Stimulated activated CD4-positive, alpha-beta T cell treated with anti-CD3 and anti-CD28 coated beads, Interleukin-1b, Interleukin-23, amount 100 ng/mL, for 24 hours (primary cell): ENCODE measurements at places on chromosomes 1 and 21.

DNA sequence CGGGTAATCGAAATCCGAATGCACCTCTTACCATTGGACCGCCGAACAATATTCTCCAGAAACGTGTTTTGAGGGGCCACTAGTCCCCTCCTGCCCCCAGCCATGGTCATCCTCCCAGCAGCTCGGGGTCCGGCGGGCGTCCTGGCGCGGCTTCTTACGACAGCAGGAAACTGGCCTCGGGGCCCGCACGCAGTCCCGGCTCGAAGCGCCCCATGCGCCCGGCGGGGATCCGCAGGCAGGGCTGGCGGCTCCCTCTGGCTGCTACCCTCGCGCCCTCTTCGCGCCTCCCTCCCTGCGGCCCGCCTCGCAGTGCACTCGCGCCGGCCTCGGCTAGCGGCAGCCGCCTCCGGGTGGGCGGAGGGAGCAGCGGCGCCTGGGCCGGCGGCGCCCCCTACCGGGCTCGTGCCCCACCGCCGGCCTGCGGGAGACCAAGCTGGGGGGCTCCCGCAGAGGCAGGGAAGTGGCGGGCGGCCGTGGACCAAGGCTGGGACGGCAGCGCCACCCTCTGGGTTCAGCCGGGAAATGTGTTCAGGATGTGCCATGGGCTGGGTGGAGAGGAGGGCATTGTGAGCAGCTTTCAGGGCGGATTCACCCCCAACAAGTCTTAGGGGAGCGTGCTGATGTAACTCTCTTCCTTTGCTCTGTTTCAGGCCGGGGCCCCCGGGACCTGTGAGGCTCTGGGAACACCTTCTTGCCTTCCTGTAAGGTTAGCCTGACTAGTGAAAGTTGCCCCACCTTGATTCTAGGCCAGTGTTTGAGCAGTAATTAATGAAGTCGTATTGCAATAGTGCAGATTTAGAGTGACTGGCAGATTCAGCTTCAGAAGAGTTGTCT, at the start of gene KCNH1:
Gene KCNH1 (minus strand): TSS at position 313 of the 834 bp plus-strand sequence. CDS start 203 bp downstream, at position 110.
- peak; percentile 60 for DNase-seq

DNA sequence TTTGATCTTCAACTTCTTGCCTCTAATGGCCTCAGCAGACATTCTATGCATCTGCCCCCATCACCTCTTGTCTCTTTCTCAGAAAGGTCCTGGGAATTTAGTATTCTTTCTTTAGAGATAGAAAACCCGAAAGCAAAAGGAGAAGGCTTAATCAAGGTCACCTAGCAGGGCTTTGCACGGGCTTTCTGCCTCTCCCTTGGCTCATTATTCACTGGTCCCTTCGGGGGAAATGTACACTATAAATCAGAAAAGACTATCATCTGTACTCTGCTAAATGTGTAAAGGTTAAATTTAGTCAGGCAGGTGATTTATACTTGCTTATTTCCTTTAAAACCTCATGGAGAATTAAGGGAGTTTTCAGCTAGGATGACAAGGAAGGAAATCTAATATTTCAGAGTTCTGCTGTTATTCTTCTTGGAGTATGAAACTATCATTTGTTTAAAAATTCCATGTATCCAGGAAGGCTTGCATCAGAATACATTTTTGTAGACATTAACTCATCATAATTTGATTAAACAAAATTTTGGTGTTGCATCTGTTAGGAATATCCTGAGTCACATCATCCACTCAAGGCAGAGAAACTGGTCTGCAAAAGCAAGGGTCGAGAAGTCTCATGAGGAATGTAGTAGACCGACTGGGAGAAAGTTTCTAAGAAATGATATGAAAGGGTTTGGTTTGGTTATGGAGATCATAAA, 124.6 kb downstream of the GABPA start:
- DNase-seq: no peak

GRCh38 chr1:92583821-92584760, 97.4 kb upstream of the GFI1 start:
- no peak for DNase-seq

GRCh38 chr1:199959033-199959774, 68.3 kb upstream of the NR5A2 start:
- DNase-seq: no peak

DNA sequence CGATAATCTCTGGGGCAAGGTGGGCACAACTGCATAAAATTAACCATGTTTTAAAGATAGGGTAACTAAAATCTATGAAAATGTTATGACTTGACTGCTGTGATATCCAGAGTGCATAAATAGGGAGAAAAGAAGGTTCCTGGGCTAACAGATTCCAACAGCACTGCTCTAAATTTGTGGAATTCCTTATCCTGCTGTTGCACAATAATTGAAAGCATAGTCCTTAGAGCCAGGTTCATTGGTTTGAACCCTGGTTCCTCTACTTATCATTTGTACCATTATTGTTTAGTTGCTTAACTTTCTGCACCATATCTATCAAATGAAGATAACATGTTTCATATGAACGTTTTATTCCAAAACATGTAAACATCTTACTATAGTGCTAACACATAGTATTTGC, 219.0 kb downstream of the NUF2 start:
- no peak for DNase-seq

DNA sequence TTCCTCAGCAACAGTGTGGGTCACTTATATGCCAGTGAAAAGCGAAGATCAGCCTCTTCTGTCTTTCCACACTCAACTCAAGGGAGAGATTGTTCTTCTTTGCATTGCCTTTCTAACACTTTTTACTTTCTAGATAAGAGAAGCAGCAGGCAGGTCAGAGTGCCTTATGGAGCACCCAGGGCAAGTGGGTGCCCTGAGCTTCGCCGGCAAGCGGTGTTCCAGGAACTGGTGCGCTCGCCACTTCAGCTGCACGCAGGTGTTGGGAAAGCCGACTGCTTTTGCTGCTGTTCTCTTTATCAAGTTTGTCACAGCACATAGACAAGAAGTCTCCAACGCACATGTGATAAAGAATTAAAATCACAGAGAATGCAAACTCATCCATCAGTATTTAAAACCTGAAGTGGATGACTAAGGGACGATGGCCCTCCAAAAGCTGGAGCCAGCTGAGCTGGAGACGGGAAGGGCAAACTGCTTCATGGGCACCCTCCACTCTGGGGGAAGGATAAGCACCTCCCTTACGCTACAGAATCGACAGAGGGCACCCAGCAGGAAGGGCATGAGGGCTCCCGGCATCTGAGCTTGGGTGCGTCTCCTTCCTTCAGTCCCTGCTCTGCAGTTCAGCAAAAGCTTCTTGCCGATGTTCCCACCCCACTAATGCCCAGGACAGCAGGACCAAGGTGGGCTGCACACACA, 20.7 kb downstream of the UBE2G2 start:
- no peak for DNase-seq

GRCh38 chr1:17236779-17237560, 11.9 kb upstream of the PADI3 start:
- DNase-seq: peak; percentile 78

GRCh38 chr1:26287033-26287711, 7.3 kb downstream of the SH3BGRL3 start:
- no peak for DNase-seq

- no peak for DNase-seq
Measured at GRCh38 chr1:63601061-63601460, 7.8 kb downstream of the PGM1 start.

DNA sequence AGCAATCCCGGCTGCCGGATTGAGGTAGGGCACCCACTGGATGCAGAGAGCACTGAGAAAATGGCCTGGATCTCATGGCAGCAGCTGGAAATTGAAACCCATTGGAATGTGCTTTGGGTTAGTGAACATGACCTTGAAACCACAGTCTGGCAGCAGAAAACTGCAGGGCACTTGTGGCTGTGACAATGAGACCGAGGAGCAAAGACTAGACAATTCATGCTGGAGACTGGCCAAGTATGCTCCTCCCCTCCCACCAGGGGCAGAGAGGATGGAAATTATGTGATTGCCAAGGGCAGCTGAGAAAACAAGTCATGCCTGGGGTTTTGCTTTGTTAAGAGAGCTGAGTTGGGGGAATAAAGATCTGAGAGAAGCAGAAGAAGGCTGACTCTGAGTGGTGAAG, 60.7 kb downstream of the ZNF697 start:
- no peak for DNase-seq

DNA sequence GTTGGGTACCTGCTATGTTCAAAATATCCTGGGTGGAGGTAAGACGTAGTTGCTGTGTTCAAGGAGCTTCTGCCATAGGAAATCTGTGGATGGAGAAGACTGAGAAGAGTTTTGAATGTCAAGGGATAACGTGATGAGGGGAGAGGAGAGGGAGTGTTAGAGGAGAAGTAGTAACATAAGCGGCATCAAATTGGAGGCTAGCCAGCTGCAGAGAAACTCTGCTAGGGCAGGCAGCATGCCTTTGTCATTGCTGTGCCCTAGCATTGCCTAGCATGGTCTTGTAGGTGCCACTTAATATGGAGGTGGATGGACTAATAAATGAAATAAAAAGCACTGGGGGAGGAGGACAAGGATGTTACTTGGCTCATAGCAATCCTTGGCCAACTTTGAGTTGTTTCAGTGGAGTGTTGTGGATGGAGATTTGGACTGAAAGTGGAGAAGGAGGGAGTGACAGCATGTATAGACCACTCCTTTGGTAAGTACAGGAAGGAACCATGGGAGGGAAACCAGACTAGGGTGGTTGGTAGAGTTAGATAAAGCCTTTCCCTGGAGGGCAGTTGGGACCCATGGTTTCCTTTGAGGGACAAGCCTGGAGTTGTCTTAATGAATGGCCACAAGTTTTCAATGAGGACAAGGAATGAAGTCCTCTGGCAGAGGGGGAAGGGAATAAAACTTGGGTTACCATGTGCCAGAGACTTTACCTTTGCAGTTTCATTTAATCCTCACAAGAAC, 6.3 kb downstream of the VANGL1 start:
- DNase-seq: no peak

- DNase-seq: peak; percentile 89
Measured at GRCh38 chr1:156054500-156055280, at the start of gene LAMTOR2. Gene LAMTOR2, plus strand, starts transcription at chr1:156054782. Its CDS starts 108 bp downstream, at chr1:156054890.

GRCh38 chr21:26945916-26946675, 20.8 kb downstream of the ADAMTS5 start:
- no peak for DNase-seq

- DNase-seq: no peak
Measured at GRCh38 chr1:61362351-61362750, 280.0 kb downstream of the NFIA start.

- no peak for DNase-seq
Measured at GRCh38 chr21:42212266-42212665, 6.7 kb upstream of the ABCG1 start.

DNA sequence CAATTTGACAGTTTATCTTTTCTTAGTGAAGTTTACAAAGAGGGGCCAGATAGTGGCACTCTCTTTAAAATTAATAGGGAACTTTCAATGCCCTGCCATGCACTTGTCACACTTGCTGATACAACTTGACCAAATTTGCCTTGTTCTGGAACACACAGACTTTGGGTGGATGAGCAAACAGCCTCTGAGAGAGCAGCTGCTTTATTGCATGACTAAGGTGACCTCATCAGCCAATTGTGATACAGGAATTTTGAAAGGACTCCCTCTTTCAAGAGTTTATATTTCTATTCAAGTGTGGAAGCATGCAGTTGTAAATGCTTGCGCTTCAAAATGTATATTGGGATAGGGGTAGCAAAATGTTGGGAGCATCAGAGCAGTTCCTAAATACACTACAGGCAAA, 2.1 kb upstream of the RGS1 start:
- no peak for DNase-seq

DNA sequence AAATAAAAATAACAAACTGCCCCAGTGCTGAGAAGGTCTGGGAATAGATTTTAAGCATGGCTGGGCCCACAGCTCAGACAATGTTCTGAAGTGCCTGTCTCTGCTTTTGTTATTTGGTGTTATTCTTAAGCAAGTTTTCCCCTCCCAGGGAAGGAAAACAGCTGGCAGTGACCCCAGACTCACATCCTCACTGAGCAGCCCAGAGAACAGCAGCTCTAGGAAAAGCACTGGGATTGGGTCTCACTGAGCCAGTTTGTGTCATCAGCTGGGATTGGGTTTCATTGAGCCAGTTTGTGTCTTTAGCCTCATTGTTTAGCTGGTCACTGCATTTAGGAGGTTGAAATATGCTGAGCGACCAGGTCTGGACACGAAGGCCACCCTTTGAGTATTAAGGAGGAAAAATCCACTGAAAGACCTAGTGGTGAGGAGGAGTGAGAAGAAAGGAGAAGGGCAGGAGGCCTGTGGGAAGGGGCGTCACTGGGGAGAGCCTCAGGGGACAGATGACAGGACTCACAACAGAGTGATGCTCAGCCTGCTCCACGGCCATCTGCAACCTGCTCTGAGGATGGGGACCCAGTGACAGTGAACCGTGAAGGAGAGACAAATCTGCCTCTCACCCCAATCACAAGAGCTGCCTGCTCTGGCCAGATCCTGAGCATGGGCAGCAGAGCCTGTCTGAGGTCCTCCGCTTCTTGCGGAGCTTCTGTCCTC, 103.8 kb downstream of the TOMM20 start:
- DNase-seq: no peak

- DNase-seq: no peak
Measured at GRCh38 chr1:162033428-162033827, 9.8 kb upstream of the OLFML2B start.

- no peak for DNase-seq
Measured at GRCh38 chr21:25938658-25939395, 204.1 kb downstream of the GABPA start.
